ENCODE measurements at places on chromosomes 3 and 15.
A peak's percentile ranks its signal among the peaks of the same experiment; 100 is the strongest.

GRCh38 chr15:85618956-85619491 is 175.7 kb downstream of the KLHL25 start:
- DNase-seq, result peak; percentile 47

- DNase-seq, result no peak
These were observed 87.5 kb downstream of the LRRFIP2 start for GRCh38 chr3:37086918-37087317.

GRCh38 chr3:29823233-29823632 is 542.4 kb downstream of the RBMS3 start:
- no peak for DNase-seq

GRCh38 chr15:91281947-91282346 is 181.9 kb downstream of the SV2B start:
- DNase-seq, result no peak

DNA sequence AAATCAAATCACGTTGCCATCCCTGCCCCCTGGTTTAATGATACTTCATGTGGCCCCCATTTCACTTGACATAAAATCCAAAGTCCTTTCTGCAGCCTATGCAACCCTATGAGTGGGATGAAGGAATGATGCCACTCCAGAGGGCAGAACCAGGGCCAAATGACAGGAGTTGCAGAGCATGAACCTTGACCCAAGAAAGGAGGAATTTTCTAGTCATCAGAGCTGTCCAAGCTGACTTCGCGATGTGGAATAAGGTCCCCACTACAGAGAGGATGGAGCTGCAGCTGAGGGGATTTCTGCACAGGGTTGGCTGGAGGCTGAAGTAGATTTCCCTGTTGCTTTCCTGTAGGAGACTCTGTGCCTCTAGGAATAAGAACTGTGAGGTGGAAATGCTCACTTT is 15.8 kb upstream of the EPHB3 start:
- no peak for DNase-seq

DNA sequence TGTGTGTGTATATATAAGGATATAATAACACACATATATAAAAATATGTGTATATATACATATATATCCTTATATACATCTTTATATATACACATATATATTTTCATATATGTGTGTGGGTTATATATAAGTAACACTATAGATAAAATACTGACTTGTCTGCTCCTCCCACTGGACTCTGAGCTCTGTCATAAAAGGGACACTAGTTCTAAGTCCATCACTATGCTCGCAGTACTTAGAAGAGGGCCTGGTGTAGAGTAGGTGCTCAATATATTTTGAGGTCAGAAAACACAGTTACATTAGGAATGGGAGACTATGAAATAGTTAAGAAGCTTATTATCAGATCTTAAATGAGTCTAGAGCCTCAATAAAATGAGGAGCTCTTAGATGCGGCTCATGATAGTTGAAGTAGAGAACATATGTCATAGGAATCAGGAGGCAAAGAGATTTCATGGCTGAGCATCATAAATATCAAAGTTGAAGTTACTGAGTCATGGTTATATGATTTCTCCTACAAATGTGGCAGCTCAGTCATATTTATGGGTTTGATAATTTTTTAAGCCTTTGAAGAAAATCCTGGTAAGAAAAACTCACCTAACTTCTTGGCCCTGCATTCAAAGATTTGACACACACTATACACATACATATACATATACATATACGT is 371.2 kb upstream of the THBS1 start:
- DNase-seq, result no peak

GRCh38 chr3:195059006-195059350 is 212.0 kb downstream of the XXYLT1 start:
- no peak for DNase-seq

- no peak for DNase-seq
These were observed 143.8 kb downstream of the SV2B start for GRCh38 chr15:91243826-91244225.

GRCh38 chr15:48177383-48177765 is 721 bp downstream of the MYEF2 start:
- peak; percentile 2 for DNase-seq

GRCh38 chr3:113606539-113607218 is 74.3 kb downstream of the SIDT1 start:
- peak; percentile 6 for DNase-seq

DNA sequence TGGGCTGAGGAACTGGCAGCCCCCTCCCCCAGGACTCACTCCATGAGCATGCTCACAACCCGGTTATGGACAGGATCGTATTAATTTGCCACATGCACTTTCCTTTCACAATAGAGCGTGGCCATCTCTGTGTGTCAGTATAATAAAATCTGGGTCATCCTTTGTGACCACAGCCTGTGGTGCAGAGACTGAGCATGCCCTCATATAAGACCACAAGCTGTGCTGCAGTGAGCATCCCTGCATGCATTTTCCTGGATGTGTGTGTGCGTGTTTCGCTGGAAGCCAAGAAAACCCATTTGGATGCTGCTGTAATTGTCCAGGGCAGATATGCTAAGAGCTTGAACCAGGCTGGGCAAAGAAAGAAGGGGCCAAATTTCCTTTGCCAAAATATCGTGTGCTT is 39.7 kb downstream of the CYP11A1 start:
- DNase-seq, result no peak

DNA sequence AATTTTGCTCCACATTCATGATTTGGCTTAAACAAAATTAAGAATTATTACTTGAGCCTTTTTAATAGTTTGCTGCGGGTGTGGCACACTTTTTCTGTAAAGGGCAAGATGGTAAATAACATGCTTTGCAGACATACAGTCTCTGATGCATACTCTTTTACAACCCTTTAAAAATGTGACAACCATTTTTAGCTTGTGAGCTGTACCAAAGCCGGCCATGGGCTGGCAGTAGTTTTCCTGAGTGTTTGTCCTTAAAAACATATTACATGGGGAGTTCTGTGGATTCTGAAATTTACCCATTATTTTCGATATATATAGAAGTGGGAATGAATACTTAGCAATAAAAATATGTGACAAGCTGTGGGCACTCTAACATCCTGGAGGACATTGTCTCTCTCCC is 163.4 kb downstream of the FNDC3B start:
- DNase-seq, result no peak

DNA sequence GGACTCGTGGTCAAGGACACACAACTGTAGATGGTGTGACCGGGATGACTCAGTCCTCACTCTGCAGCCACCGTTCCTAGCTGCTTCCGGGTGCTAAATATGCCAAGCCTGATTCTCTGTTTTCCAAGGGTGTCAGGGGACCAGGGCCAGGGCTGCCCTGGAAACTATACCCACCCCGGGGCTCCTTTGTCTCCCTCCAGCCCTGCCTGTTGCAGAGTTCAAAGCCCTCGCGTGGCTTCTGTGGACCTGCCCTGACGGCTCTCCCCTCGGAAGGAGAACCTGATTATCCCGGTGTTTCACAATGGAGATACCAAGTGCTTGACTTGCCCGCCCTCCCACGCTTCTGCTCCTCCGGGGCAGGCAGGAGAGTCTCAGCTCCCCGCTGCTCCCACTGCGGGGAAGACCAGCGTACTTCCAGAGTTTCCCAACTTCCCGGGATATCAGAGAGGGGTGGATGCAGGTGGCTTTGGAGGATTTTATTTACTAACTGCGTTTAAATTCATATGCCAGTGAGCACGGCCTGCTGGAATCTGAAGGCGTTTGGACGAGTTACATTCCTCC is 125.0 kb downstream of the ASB7 start:
- no peak for DNase-seq

- DNase-seq, result no peak
These were observed 19.3 kb upstream of the PYDC2 start for GRCh38 chr3:191441687-191442086.

DNA sequence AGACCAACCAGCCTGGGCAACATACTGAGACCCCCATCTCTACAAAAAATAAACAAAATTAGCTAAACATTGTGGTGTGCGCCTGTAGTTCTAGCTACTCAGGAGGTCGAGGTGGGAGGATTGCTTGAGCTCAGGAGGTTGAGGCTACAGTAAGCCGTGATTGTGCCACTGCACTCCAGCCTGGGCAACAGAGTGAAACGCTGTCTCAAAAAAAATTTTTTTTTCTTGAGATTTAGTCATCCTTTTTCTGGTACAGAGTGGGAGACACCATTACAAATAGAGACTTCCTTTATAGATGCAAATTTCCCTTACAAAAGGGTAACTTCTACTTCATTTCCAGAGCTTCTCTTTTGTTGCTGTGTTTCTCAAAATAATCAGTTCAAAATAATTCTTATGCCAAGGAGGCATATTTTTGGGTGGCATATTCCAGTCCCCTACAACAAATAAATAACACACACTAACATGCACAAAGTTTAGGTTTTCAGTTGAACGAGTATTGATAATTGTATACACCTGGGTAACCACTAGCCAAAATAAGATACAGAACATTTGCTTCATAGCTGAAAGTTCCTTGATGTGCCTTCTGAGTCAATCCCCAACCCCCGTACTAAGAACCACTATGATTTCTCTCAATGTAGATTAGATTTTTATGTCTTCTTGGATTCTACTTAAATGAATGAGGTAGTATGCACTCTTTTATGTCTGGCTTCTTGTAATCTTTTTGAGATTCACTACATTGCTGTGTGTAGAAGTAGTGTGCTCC is 248.9 kb upstream of the PROK2 start:
- DNase-seq, result no peak

GRCh38 chr3:197209366-197210260 is 88.8 kb downstream of the DLG1 start:
- DNase-seq, result no peak

- DNase-seq, result no peak
These were observed 60.5 kb upstream of the MME start for GRCh38 chr3:155019575-155019974.

DNA sequence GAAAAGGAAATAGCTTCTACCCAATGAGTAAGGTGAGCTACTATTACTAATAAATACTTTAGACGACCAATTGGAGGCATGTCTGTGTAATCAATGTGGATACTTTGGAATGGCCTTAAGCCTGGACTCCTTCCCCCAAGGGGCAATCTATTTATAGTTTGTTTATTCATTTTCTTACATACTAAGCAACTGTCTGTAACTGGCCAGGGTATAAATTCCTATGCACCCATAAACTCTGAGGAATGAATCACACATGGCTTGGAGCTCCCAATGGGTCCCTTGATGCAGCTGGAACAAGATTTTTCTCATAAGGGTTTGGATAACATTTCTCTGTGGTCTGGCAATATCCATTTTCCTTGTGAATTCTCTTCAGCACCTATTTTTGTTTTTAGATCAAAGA is 506.8 kb downstream of the EDEM1 start:
- DNase-seq, result no peak

- DNase-seq, result no peak
These were observed 74.8 kb upstream of the NTRK3 start for GRCh38 chr15:88331291-88331690.

Data from effector memory CD4-positive, alpha-beta T cell (primary cell).